ENCODE measurements at places on chromosomes 4 and X.
A peak's percentile ranks its signal among the peaks of the same experiment; 100 is the strongest.

GRCh38 chrX:1529756-1530155, 7.2 kb downstream of the P2RY8 start:
- DNase-seq: no peak

GRCh38 chr4:128820671-128821070, 11.2 kb downstream of the JADE1 start:
- no peak for DNase-seq

DNA sequence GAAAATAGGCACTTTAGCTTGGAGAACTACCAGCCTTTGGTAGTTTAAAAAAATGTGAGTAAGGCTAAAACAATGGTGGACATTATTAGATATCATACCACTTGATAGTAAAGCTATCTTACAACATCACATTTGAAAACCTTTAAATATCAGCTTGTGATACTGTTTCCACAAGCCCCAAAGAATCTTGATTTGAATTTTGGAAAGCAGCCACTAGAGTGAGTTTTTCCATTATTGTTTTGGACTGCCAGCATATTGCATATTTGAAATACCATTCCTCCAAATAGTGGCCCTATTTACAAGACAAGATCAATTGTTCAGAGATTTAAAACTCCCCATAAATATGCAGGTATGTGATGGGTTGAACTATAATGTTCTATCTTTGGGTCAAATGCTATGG, 303.0 kb upstream of the PRPS2 start:
- no peak for DNase-seq

- no peak for DNase-seq
Measured at GRCh38 chr4:16572631-16573030, 325.8 kb downstream of the LDB2 start.

- DNase-seq: no peak
Measured at GRCh38 chr4:90128961-90129495, 1.8 kb downstream of the CCSER1 start.

DNA sequence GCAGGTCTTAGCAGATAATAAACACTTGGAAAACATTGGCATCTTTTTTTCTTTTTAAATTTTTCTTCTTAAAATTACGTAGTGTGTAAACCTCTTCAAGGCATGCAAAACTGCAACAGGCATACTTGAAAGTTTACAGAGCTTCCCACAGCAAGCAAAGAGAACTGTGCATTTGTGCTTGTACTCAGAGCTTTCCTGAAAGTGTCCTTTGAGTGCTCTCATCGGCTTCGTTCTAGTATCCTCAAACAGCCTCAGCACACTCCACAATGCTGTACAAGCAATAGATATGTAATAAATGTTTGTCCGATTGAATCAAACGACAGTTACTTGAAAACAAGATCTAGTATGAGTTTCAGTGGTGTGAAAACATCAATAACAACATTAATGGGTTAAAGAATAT, 227.5 kb downstream of the PAPSS1 start:
- no peak for DNase-seq

DNA sequence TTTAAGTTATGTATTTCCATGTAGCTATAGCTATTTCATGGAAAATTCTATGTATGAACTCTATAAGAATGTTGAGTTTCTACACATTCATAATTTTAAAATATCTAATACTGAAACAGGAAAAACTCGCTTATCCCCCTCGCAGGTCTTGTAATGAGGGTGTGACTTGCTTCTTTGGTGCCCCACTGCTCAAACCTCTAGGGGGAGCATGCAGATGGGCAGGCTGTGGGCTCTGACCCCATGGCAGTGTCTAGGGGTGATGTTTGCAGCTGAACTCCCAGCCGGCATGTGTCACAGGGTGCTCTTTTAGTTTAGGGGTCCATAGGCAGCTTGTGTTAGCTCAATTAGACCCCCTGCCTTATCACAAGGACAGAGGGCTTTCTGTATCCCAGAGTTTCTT, 1825.7 kb upstream of the ADGRL3 start:
- no peak for DNase-seq

GRCh38 chr4:7815981-7816380, 123.7 kb downstream of the AFAP1 start:
- DNase-seq: no peak

- DNase-seq: no peak
Measured at GRCh38 chrX:70132877-70133302, 357 bp upstream of the IGBP1 start.

- DNase-seq: no peak
Measured at GRCh38 chr4:38925492-38926413, 58.1 kb downstream of the FAM114A1 start.

- DNase-seq: peak; percentile 8
Measured at GRCh38 chr4:30716681-30717207, 3.4 kb upstream of the PCDH7 start.

DNA sequence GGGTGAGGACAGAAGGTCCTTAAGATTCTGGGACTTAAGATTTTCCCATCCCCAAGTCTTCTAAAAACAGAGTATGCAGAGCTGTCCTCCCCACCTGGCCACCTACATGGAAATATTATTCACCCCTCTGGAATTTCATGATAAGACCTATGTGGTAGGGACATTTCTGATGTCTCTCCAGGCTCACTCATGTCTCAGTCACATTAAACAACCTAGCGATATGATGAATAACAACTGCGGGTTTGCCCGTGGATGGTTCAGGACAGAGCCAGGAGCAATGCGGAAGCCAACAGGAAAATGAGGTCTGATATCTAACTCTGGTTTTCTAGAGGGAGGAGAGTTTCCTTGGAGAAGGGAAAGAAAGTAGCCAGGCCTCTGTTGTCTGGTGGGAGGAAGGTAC, 47.4 kb downstream of the TEX13A start:
- no peak for DNase-seq

DNA sequence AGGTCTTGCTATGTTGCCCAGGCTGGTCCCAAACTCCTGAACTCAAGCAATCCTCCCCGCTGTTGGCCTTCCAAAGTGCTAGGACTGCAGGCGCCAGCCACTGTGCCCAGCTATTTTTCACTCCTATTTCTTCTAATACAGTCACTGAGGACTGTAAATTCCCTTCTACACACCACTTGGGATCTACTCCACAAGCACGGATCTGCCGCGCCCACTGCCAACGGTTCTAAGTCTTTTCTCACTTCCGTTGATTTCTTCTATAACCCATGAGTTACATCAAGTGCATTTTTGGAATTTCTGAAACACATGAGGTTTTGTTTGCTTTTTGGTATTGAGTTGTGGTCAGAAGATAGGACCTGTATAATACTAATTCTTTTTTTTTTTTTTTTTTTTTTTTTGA, 48.6 kb downstream of the FAM53A start:
- DNase-seq: no peak

DNA sequence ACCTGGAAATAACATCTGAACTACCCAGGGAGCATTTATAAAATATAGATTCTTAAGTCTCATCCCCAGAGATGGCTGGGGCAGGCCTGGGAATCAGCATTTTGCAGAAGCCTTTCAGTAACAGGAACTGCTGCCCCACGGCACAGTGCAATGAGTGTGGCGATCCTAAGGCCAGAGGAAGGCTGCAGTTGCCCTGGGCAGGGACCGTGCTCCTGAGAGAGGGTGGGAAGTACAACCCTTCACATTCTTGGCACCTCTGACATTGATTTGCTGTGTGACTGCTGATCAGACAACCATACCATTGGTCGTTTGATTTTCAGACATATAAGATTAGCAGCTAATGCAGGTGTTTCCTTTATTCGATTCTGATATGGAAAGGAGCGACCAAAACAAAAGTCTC, 233.6 kb downstream of the STIM2 start:
- DNase-seq: no peak

- DNase-seq: no peak
Measured at GRCh38 chrX:71637848-71638247, 19.5 kb upstream of the CXCR3 start.

DNA sequence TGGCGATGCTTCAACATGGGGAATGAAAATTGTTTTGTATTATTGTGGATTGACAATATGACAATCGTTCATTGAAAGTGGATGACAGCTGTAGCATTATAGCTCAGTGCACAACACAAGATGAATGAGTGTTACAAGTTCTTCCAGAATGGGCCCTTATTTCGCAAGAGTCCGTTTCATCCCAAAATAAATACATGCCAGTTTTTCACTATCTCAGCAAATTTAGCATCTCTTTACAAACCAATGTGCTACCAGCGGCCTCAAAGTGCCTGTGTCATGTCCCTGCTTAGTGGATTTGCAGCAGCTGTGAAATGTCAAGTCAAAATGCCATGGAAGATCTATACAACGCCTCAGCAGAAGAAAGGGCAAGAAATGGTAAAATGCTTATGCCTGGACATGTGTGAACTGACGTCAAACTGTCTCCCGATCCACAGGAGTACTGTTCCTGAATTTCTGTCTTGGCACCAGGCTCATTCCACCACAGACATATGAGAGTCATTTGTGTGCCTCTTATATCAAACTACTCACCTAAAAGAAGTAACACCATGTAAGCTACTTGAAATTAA, 109.6 kb downstream of the MAML3 start:
- no peak for DNase-seq

DNA sequence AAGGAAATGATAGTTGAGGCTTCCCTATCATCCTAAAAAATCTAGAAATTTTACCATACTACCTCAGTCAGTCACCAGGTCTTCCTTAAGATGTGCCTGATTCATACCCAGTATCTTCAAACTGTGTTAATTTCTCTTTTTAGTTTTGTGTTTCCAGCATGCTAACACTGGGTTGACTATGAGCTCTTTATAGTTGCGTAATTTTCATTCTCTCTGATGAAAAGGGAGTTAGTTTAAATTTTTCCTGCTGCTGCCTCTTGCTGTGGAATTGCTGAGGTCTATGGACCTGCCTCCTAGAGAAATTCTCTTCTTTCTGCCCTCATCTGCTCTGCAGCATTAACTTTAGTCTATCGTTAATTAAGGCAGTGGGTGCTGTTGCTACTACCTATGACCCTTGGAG, 66.6 kb downstream of the BANK1 start:
- DNase-seq: no peak

GRCh38 chrX:118189000-118189399, 72.4 kb upstream of the KLHL13 start:
- no peak for DNase-seq

DNA sequence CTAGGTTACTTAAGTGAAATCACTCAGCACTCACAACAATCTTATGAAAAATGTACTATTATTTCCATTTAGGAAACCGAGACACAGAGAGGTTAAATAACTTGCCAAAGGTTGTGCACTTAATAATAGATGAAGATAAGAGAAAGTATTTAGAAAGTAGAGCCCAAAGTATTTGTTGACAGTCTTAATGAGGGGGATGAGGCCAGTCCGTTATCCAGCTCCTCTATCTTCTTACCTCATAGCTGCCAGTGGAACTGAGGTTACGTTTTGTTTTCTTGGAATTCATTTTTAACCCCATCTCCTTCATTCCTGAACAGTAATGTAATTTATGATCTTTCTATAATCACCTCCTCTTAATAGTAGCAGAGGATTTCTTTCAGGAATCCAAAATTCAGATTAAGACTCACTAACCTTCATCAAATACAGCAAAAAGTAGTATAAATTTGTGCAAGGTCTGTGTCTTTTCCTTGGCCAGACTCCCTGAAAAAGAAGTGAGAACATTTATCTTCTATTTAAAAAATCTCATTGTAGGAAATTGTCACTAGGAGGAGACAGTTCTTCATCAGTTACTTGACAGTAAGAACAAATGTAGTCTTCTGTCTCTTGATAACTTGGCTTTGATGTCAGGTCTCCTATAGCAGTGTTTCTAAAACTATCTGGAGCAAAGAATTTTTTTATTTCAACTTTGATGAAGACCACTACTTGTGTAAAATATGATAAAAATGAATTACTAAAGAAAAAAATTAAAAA, 35.5 kb downstream of the F8 start:
- DNase-seq: no peak

DNA sequence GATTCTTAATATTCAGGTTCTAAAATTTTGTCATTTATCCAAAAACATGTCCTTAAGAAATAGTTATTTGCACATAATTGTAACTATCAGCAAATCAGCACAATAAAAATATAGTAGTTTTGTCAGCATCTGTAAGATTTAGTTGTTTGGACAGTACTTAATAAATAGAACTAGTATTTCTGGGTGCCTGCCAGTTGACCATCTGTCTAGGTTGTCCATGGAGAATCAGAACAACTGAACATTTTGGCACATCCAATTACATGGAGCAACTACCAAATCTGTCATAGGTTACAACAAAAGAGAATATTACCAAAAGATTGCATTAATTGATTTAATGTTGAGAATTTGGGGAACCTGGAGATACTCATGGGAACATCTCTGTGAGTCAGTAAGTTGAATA, 305.5 kb upstream of the TACR3 start:
- DNase-seq: no peak

DNA sequence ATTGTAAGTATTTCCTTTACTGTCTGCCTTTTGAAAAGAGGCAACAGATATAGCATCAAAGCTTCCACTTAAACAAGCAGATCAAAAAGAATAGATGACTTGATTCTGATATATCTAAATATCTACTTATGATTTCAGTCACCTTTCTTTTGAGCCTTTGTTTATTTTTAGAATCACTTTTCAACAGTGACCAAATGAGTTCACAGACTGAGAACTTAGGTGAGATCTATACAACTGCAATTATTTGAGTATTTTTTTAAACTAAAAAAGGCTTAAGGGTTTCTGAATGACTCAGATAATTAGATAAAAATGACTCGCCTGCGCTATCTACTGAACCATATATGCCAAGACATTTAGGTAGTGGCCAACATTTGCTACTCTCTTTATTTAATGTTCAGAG, 166.7 kb upstream of the KCNIP4 start:
- no peak for DNase-seq

DNA sequence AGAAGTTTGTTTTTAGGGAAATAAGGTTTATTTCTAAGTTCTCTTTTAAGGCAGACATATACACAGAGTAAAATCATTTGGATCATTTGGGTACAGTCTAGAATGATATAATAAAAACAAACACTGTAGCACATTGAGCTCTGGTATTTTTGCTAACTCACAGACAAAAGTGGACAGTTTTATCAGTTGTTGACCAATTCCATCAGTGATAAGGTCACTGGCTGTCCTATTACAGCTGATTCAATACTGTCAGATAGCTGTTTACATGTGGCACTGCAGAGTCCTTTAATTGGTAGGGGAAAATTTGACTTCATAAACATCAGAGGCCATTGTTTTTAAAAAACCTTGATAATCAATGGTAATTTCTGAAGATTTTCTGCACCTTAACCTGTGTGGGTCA, 3.5 kb downstream of the IBSP start:
- no peak for DNase-seq

DNA sequence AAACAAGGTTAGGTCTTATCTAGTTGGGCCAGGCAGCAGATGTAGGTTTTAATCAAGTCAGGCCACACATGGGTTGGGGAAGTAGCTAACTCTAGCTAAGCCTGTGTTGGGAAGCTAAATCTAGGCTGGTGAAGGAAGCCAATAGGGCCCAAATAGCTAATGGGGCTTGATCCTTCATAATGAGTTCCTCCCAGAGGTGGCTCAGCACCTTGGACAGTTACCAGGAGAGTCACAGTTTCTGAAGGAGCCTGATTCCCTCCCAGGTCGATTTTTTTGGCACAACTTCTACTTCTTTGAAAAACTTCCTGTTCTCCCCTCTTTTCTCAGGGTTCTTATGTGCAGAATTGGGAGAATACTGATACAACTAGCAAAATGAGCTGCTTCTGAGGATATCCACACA, 242.5 kb upstream of the PRPS2 start:
- peak; percentile 69 for DNase-seq
